Adrenal gland (tissue), 19 donors: ENCODE measurements at places on chromosomes 3 and 15. TPM values are rescaled to one million over a fixed set of nuclear protein-coding genes. Genes with fewer than 3 reads are reported as not detected.
A peak's percentile ranks its signal among the peaks of the same experiment; 100 is the strongest.

DNA sequence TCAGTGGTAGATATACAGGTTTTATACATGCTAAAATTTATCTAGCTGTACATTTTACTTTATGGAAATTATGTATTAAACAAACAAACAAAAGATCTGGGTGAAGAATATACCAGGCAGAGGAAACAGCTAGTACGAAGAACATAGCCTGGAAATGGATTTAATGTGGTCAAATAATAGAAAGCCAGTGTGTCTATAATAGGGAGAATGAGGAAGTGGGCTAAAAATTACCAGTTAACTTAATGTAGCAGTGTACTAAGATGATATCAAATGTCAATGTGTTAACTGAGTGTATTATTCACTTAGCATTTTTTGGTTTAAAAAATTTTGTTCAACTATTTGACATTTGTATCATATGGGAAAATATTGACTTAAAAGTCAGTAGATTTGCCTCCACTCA lies 22.8 kb upstream of the SLC15A2 start:
- H3K36me3 ChIP-seq, result no peaks in the 10 kb centered on the region
- DNase-seq, result no peak
- no peak overlapping the region for H3K4me3 ChIP-seq
- no peak overlapping the region for H3K27ac ChIP-seq

DNA sequence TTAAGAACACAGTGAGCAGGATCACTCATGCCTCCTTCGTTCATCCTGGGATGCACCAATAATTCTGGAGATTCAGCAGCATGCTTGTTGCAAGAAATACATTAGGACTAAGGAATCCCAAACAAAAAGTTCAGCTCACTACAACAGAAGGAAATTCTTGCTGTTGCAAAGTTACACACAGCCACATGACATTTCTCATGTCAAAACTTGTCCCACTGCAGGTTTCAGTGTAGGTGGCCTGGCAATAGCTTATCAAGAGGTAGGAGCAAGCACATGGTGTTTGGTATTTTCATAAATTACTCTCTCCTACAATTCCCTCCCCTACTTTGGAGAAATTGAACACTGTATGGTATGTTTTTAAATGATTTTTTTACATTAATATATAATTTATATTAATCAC lies 399.6 kb upstream of the EPHA3 start:
- H3K36me3 ChIP-seq, result no peaks in the 10 kb centered on the region
- no peak overlapping the region for H3K27ac ChIP-seq
- H3K4me3 ChIP-seq, result no peak overlapping the region
- no peaks in the 10 kb centered on the region for H3K4me1 ChIP-seq
- no peak for DNase-seq
- no peaks in the 10 kb centered on the region for H3K27me3 ChIP-seq

DNA sequence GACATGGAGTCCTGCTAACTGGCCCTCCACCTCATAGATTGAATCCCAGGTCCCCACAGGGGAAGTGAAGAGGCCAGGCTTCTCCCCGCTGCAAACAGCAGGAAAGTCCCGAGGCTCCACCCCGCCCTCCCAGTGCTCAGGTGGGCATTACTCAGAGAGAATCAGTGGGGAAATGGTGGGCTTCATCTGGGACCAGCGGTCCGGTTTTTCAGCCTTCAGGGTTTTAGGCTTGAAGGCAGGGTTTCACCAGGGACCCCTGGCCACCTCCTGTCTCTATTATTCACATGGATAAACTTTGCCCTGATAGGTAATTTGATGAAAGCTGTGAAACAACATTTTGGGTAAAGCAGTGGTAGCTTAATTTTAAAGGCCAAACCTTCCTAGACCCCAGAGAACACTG lies 31.3 kb downstream of the MKRN3 start:
- H3K27me3 ChIP-seq, result no peaks in the 10 kb centered on the region
- no peak for DNase-seq

- no peaks in the 10 kb centered on the region for H3K27me3 ChIP-seq
- H3K36me3 ChIP-seq, result no peaks in the 10 kb centered on the region
- no peaks in the 10 kb centered on the region for H3K4me1 ChIP-seq
- no peak for DNase-seq
These were observed 702.0 kb downstream of the GRM7 start for GRCh38 chr3:7562892-7563291.

DNA sequence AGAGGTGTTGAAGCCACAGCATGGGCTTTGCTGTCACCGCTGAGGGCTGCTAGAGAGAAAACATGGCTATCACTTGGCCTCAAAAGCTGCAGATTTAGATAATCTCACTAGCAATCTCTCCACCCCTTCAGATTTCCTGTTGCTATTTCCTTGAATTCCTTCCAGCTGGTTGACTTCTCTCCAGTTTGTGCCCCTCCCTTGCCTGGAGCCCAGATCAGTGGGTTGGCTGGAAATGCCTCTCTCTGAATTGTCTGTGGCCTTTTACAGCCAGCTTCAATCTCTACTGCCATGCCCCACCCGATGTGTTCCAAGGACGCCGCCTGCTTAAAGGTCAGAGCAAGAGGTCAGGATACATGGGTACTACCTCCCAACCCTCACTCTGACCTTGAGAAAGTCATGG lies 294.1 kb downstream of the NTRK3 start:
- no peak overlapping the region for H3K4me3 ChIP-seq
- H3K27me3 ChIP-seq, result no peaks in the 10 kb centered on the region
- H3K27ac ChIP-seq, result no peak overlapping the region
- H3K36me3 ChIP-seq, result no peaks in the 10 kb centered on the region
- H3K4me1 ChIP-seq, result no peaks in the 10 kb centered on the region

- H3K36me3 ChIP-seq, result no peaks in the 10 kb centered on the region
- no peak for DNase-seq
- no peaks in the 10 kb centered on the region for H3K27me3 ChIP-seq
- H3K27ac ChIP-seq, result no peak overlapping the region
These were observed 52.5 kb upstream of the AMOTL2 start for GRCh38 chr3:134426660-134427181.

DNA sequence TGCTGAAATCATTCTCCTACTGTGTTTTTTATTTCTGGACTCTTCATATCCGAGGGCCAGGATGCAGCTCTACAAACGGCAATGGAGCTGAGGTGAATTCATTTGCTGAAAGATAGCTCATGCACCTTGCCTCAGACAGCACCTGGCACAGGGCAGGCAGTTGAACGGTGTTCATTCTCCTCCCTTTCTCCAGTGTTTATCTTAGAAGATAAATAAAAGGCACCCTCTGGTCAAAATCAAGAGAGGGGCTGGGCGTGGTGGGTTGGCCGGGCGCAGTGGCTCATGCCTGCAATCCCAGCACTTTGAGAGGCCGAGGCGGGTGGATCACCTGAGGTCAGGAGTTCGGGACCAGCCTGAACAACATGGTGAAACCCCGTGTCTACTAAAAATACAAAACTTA lies 79.3 kb upstream of the LMOD3 start:
- DNase-seq, result no peak
- no peaks in the 10 kb centered on the region for H3K36me3 ChIP-seq
- no peak overlapping the region for H3K27ac ChIP-seq
- no peaks in the 10 kb centered on the region for H3K27me3 ChIP-seq
- H3K4me1 ChIP-seq, result peaks cover 4% of the 10 kb centered on the region

GRCh38 chr15:72554471-72555425 lies 80.6 kb downstream of the ARIH1 start:
- H3K4me1 ChIP-seq, result no peaks in the 10 kb centered on the region
- H3K27ac ChIP-seq, result no peak overlapping the region
- no peaks in the 10 kb centered on the region for H3K27me3 ChIP-seq
- H3K36me3 ChIP-seq, result no peaks in the 10 kb centered on the region
- peak; percentile 58 for DNase-seq

GRCh38 chr3:153070511-153070868 lies 91.5 kb upstream of the RAP2B start:
- no peaks in the 10 kb centered on the region for H3K27me3 ChIP-seq
- no peak overlapping the region for H3K4me3 ChIP-seq
- DNase-seq, result no peak
- no peak overlapping the region for H3K27ac ChIP-seq

DNA sequence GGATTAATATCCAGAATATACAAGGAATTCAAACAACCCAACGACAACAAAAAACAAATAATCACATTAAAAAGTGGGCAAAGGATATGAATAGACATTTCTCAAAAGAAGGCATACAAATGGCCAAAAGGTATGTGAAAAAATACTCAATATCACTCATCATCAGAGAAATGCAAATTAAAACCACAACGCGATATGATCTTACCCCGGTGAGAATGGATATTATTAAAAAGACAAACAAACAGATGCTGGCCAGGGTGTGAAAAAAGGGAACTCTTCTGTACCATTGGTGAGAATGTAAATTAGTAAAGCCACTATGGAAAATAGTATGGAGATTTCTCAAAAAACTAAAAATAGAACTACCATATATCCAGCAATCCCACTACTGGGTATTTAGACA lies 43.5 kb upstream of the MEF2A start:
- no peak overlapping the region for H3K27ac ChIP-seq
- H3K36me3 ChIP-seq, result no peaks in the 10 kb centered on the region
- H3K4me3 ChIP-seq, result no peak overlapping the region
- H3K27me3 ChIP-seq, result no peaks in the 10 kb centered on the region
- H3K4me1 ChIP-seq, result no peaks in the 10 kb centered on the region

- H3K27ac ChIP-seq, result no peak overlapping the region
- no peak overlapping the region for H3K4me3 ChIP-seq
- no peaks in the 10 kb centered on the region for H3K27me3 ChIP-seq
- no peaks in the 10 kb centered on the region for H3K36me3 ChIP-seq
These were observed 51.9 kb upstream of the ETV5 start for GRCh38 chr3:186160691-186161243.

- no peaks in the 10 kb centered on the region for H3K36me3 ChIP-seq
- no peak overlapping the region for H3K4me3 ChIP-seq
- H3K4me1 ChIP-seq, result peaks cover 7% of the 10 kb centered on the region
- H3K27me3 ChIP-seq, result no peaks in the 10 kb centered on the region
- peak overlapping the region; percentile 39 for H3K27ac ChIP-seq
These were observed 12.1 kb downstream of the CHSY1 start for GRCh38 chr15:101239724-101240136.

GRCh38 chr3:45124352-45124751 lies 21.8 kb downstream of the CDCP1 start:
- no peak for DNase-seq
- H3K27ac ChIP-seq, result no peak overlapping the region
- H3K4me3 ChIP-seq, result no peak overlapping the region
- no peaks in the 10 kb centered on the region for H3K36me3 ChIP-seq

- H3K36me3 ChIP-seq, result peaks cover 69% of the 10 kb centered on the region
- H3K4me1 ChIP-seq, result peaks cover 25% of the 10 kb centered on the region
- H3K27me3 ChIP-seq, result no peaks in the 10 kb centered on the region
- H3K4me3 ChIP-seq, result no peak overlapping the region
- peak; percentile 48 for DNase-seq
These were observed 55.9 kb downstream of the PDIA5 start for GRCh38 chr3:123122525-123123315.

GRCh38 chr15:67433495-67434099 lies 87.3 kb upstream of the C15orf61 start:
- no peaks in the 10 kb centered on the region for H3K36me3 ChIP-seq
- peak; percentile 56 for DNase-seq

GRCh38 chr3:152298393-152299248 lies 29.9 kb downstream of the MBNL1 start:
- H3K4me1 ChIP-seq, result peaks cover 37% of the 10 kb centered on the region
- DNase-seq, result peak; percentile 83
- no peaks in the 10 kb centered on the region for H3K36me3 ChIP-seq
- H3K27me3 ChIP-seq, result no peaks in the 10 kb centered on the region
- H3K27ac ChIP-seq, result peak overlapping the region; percentile 70

- no peak overlapping the region for H3K4me3 ChIP-seq
- H3K27ac ChIP-seq, result no peak overlapping the region
- no peaks in the 10 kb centered on the region for H3K27me3 ChIP-seq
- no peaks in the 10 kb centered on the region for H3K4me1 ChIP-seq
- no peaks in the 10 kb centered on the region for H3K36me3 ChIP-seq
- no peak for DNase-seq
These were observed 19.3 kb upstream of the SLTM start for GRCh38 chr15:58952751-58953150.

DNA sequence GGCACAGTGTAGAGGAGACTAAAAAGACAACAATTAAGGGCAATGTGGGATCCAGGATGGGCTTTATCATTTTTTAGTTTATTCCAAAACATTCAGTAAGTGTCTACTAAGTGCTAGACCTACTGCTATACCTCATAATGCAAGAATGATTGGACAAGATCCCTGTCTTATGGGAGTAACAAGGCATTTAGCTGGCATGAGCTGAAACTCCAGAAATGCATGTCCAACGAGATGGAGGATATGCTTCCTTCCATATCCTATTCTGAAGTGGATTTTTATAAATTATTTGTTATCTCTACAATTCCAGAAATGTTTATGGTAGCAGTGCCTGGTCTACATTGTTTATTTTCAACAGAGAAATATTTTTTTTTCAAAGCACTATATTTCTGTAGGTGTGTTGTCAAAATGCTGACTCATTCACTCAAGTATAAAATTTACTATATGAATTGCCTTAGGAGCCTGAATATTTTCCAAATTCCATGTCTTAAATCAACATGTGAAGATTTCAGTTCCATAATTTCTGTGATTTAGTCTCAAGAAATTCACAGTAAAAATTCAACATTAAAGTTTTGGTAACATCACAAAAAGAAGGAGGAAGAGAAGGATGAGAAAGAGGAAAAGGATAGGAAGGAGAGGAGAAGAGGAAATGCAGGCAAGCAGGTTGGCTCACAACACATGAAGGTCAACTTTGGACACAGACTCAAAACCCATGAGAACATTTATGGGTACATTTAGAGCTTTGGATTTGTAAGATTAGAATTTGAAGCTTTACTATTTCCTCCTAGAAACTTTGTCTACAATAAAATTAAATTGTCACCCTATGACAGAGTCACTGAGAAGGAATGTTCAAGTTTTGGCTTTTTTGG lies 88.6 kb downstream of the P3H2 start:
- no peaks in the 10 kb centered on the region for H3K27me3 ChIP-seq
- H3K27ac ChIP-seq, result no peak overlapping the region
- no peaks in the 10 kb centered on the region for H3K36me3 ChIP-seq
- no peak for DNase-seq

DNA sequence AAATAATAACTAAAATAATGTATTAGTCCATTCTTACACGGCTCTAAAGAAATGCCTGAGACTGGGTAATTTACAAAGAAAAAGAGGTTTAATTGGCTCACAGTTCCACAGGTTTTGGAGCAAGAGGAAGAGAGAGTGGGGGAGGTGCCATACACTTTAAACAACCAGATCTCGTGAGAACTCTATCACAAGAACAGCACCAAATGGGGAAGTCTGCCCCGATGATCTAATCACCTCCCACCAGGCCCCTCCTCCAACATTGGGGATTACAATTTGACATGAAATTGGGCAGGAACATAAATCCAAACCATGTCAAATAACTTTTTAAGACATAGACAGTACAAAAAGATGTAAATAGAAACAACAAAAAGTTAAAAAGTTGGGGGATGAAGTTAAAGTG lies 63.2 kb downstream of the ILDR1 start:
- no peaks in the 10 kb centered on the region for H3K27me3 ChIP-seq
- no peak for DNase-seq
- H3K4me1 ChIP-seq, result no peaks in the 10 kb centered on the region
- H3K4me3 ChIP-seq, result no peak overlapping the region
- no peaks in the 10 kb centered on the region for H3K36me3 ChIP-seq
- no peak overlapping the region for H3K27ac ChIP-seq

- no peaks in the 10 kb centered on the region for H3K36me3 ChIP-seq
- H3K27ac ChIP-seq, result no peak overlapping the region
- H3K4me3 ChIP-seq, result no peak overlapping the region
- H3K27me3 ChIP-seq, result no peaks in the 10 kb centered on the region
These were observed 115.3 kb upstream of the SMAD3 start for GRCh38 chr15:66950114-66950513.

Gene KBTBD13
- not detected for total RNA-seq

Gene GPR62
- 0.44 TPM for total RNA-seq

Gene SLC22A14
- total RNA-seq, result 0.11 TPM

Gene STRC
- total RNA-seq, result 0.14 TPM

Gene CPLX3
- total RNA-seq, result 0.55 TPM

Gene MST1
- total RNA-seq, result 55.9 TPM

Gene PPP1R14D
- total RNA-seq, result not detected

Gene ERC2
- total RNA-seq, result 1.2 TPM

Gene RHOV
- total RNA-seq, result 0.11 TPM
